ENCODE measurements at places on chromosomes 1 and 21.

DNA sequence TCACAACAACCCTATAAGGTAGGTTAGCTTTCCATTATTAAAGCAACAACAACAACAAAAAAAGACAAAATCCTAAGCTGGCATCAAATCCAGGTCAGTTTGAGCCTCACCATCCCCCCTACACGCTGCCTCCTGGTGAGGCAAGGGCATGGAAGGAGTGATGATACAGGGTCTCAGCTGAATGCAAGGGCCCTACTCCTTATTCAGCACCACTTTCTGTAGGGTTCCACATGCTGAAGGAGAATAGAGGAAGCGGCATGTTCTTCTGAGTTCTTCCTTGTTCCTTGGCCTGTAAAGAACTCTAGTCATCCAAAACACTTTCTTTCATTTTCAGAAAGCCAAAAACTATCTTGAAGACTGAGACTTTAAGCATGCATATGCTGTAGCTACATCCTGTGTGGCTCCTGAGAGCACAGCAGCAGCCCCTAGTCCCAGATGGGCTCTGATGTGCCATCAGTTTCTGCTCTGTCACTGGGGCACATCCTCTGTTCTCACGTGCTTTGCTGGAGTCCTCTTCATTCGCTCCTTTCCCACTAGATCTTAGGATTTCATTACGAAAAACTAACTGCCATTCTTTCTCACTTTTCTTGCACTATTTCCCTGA, 6.2 kb downstream of the ILDR2 start:
- DNase-seq = no peak

DNA sequence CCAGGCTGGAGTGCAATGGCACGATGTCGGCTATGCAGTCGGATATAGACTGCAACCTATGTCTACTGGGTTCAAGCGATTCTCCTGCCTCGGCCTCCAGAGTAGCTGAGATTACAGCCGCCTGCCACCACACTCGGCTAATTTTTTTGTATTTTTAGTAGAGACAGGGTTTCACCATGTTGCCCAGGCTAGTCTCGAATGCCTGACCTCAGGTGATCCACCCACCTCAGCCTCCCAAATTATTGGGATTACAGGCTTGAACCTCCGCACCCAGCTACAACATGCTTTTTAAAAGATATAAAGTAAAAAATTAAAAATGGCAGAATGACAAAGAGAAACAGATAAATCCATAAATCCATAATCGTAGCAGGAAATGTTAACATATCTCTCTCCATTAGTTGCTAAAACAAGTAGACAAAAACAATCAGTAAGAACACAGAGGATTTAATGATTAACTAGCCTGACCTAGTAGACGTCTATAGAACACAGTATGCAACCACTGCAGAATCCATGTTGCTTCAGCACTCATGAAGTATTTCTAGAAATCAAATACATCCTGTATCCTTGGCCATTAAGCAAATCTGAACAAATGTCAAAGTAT, 59.9 kb upstream of the SPOCD1 start:
- DNase-seq = no peak

DNA sequence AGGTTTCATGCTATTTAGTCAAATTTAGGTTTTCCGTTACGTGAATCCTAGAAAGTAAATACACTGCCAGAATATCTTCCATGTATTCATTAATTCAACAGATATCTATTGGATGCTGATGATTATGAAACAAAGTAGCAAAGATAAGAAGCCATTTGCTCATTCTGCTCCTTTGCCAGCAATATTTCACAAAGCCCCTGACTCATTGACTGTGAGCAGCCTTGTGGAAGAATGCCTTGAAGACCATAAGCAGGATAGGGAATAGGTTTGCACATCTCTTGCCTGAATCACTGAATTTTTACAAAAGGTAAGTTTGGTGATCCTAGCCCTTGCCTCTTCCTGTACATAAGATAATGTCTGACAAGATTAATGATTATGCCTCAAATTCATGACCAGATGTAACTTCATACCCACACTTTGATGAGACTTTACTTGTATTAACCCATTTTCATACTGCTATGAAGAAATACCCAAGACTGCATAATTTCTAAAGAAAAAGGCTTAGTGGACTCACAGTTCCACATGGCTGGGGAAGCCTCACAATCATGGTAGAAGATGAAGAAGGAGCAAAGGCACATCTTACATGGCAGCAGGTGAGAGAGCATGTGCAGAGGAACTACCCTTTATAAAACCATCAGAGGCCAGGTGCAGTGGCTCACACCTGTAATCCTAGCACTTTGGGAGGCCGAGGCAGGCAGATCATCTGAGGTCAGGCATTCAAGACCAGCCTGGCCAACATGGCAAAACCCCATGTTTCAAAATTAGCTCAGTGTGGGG, 1.6 kb upstream of the PIGK start:
- no peak for DNase-seq

DNA sequence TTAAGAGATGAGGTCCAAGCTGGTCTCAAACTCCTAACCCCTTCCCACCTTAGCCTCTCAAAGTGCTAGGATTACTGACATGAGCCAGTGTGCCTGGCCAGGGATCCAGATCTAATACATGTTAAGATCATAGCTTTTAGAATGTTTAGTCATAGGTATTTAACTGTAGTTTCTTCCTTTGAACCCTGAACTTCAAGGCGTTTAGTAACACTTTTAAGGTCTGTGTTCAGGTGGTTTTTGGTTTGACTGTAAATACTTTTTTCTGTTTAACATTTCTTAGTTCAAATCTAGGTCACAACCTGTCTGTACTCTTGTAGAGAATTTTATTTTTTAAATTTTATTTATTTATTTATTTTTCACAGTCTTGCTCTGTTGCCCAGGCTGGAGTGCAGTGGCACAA, 28.1 kb downstream of the RAP1A start:
- DNase-seq = no peak

GRCh38 chr1:67630438-67631045, 54.5 kb upstream of the GADD45A start:
- no peak for DNase-seq

DNA sequence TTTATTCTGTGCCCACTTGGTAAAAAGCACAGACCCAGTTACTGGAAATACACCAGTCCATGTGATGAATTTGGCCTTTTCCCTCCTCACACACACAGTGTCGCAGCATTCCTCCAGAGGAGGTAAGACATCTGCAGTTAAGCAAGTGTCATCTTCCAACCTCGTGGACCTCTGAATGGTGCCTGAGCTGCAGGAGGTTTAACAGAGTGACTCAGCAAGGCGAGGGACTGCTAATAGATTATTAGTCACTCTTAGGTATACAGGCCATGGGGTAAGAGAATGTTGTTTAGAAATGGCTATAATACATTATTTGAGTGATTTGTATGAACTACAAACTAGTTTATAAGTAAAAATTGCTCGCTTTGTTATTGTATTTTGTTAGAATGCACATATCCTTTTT, 8.6 kb upstream of the LRRC8B start:
- no peak for DNase-seq

GRCh38 chr1:28855969-28856368, 44.0 kb downstream of the OPRD1 start:
- DNase-seq = no peak

GRCh38 chr1:221663321-221663720, 78.6 kb downstream of the DUSP10 start:
- DNase-seq = no peak

- DNase-seq = no peak
Observed at GRCh38 chr1:216814576-216815259, 91.5 kb upstream of the ESRRG start.

Measured in activated CD4-positive, alpha-beta T cell treated with anti-CD3 and anti-CD28 coated beads, Interleukin-2, amount 50 U/mL, for 48 hours (primary cell).